Left ventricle myocardium inferior (tissue), 1 donor: ENCODE measurements at places on chromosomes 3 and 15.

DNA sequence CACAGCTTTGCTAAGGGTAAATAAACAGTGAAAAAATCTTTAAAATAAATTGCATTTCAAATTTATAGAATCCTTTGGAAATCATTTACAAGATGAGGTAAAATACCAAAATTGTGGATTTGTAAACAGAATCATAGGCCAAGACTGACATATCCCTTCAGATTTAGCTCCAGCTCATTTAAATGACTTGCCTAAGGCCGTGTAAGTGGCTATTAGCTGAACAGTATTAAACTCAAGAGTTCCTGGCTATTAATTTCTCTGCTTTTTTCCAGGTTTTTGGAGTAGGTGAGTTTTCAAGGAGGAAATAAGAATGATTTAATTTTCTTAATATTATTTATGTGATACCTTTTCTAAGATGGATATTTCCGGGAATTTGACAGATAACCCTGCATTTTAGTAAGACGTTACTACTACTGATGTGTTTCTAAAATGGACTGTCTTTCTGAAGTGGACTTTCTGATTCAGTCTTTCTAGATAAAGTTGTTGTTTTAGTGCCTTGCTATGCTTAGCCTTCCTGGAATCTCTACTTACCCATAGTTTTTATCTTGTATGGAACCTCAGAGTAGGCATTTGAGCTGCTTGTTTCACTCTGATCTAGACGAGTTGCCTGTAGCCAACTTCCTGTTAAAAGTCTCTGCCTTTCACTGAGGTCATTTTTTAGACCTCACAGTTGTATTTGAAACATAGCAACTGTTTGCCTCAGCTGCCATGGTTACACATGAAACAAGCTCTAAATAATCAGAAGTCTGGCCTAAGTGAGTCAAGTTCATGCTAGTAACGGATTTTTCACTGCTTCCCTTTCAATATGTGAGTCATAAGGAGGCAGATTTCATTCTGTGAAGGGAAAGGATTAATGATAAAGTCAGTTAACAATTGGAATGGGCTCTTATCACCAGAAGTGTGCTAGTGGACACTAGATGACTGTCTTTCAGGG is 127.0 kb downstream of the KLHL25 start:
- no peak for DNase-seq

- DNase-seq, result no peak
Observed at GRCh38 chr3:53123953-53124352, 6.3 kb downstream of the RFT1 start.

GRCh38 chr3:189947948-189948723 is 172.6 kb downstream of the P3H2 start:
- DNase-seq, result no peak

GRCh38 chr15:90189781-90190467 is 11.2 kb upstream of the SEMA4B start:
- DNase-seq, result no peak

GRCh38 chr15:42623951-42624350 is 48.5 kb downstream of the STARD9 start:
- DNase-seq, result no peak

- DNase-seq, result no peak
Observed at GRCh38 chr3:17500618-17501017, 241.8 kb downstream of the TBC1D5 start.

- no peak for DNase-seq
Observed at GRCh38 chr3:14265246-14265962, 86.8 kb downstream of the LSM3 start.

GRCh38 chr3:50412231-50412754 is 53.0 kb upstream of the TMEM115 start:
- no peak for DNase-seq
